ENCODE measurements at places on chromosomes 5 and 9. TPM values are rescaled to one million over a fixed set of nuclear protein-coding genes. Genes with fewer than 3 reads are reported as not detected.

DNA sequence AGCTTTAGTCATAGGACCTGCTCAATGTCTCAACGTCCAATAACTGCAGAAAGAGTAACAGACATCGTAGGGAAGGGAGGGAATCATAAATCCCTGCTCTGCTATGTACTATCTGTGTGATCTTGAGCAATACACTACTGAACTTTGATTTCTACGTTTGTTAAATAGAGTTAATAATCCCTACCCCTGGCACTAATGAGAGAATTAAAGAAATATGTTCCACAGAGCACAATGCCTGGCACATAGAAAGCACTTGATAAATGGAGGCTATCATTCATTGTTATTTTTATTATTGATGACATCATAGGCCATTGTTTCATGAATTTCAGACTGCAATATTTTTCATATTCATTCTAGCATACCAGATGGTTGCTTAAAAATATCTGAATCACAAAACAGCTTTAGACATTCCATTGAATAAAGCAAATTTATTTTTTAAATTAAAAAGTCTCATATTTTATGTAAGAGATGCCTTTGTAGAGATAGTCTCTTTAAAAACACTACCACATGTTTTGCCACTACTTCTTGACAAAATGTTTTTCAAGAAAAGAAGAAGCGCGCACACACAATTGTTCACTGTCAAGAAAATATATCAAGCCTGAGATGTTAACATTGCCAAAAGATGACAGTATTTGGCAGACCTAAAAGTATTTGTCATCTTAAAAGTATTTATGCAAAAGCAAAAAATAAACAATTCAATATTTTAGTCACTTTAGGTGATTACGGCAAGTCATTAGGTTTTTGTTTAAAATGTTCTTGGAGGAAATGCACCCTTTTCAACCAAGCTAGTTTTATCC, 108.5 kb downstream of the EBF1 start:
- DNase-seq, result no peak

GRCh38 chr5:107388141-107388861, 282.4 kb downstream of the EFNA5 start:
- DNase-seq, result no peak

DNA sequence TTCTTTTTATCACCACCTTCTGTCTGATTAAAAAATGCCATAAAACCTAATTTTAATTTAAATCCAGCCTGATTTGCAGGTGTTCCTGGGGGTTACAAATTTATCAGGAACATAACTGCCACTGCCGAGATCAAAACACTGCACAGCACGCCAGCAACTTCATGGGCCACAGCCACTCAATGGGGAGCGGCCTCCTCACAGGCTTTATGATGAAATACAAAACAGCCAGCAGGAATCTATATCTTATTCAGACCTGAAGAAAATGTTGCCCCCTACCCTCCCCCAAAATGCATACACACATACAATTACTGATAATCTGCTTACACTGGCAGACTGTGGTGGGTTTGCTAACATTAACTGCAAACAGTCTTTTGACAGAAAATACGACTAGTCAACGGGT, 151.7 kb upstream of the POU5F2 start:
- DNase-seq, result no peak

CFAP90 gene
- not detected for total RNA-seq

- no peak for DNase-seq
These were observed 10.0 kb upstream of the CLIC3 start for GRCh38 chr9:137006116-137007003.

DNA sequence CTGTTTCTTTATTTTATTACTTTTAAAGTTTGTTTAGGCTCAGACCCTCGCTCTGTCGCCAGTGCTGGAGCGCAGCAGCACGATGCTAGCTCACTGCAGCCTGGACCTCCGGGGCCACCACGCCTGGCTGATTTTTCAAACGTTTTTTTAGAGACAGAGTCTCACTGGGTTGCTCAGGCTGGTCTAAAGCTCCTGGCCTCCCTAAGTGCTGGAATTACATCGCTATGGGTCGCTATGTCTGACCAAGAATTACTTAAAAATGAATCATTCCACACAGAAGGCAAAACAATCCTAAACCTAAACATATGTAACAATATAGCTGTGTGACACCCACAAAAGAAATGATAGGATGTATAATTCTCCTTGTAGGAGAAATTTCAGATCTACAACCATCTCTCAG, 86.9 kb upstream of the SIMC1 start:
- no peak for DNase-seq

- DNase-seq, result peak; percentile 36
These were observed 185.9 kb downstream of the SEMA6A start for GRCh38 chr5:116388564-116389258.

DNA sequence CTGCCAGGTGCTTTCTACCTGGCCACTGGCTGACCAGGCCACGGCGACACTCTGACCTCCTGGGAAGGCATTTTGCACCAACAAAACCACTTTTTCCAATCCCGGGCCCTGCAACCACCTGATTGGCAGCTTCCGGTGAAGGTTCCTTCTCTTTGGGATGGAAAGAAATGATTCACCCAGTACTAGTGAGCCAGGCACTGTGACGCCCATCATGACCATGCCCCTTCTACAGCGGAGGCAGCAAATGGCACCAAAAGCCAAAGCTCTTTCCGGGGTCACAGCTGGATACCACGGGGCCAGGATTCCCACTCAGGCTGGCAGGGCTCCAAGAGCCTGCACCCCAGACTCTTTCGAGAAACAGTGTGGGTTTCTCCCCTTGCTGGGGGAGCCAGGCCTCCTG, 4.7 kb downstream of the NOTCH1 start:
- no peak for DNase-seq

GRCh38 chr5:82526540-82526939, 248.4 kb upstream of the RPS23 start:
- no peak for DNase-seq

DNA sequence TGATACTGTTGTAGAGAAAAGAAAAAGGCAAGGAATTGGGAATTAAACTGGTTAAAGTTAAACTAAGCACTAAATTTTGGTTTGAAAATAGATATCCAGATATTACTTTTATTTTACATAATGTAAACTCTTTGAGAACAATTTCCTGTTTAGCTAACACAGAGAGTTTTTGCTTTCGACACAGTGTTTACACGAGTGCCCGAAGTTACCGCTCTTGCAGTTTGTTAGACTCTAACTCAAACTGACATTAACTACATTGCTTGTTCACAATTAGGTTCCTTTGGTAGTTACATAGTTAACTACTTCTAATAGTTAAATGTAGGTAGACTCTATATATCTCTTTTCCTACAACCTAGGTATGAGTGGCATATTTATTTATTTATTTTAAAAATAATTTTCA, 117.1 kb upstream of the CHD1 start:
- DNase-seq, result no peak

GRCh38 chr5:135641734-135642487, 63.1 kb upstream of the CXCL14 start:
- DNase-seq, result no peak

DNA sequence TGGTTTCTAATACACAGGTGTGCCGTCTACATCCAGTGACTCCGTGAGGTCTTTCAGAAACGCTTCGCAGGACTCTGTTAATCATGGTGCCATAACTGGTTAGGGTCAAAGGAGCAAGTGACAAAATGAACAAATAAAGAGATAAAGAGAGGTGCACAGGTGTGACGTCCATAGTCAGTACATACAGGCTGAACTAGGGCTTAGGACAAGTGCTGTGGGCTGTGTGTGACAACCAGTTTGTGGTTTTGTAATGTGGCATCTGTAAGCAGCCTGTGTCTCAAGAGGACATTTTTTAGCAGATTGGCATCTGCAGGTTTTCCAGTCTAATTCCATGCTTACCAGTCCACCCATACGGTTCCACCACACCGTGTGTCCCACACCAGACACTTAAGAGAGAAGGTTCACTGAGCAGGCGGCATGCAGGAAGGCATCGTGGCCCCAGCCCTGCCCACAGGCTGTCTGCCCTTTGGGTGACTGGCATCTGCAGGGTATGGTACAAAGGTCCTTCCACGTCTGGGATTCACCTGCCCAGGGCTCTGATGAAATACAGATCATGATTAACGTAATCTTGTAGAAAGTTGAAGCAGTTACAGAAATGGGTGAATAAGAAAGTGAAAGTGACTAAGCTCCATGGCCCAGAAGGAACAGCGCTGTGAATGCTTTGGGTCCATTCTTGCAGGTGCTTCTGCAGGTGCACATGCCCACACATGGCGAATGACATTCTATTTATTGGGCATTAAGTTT, 26.9 kb downstream of the SRD5A1 start:
- DNase-seq, result no peak

GRCh38 chr5:7772141-7772540, 78.8 kb downstream of the CFAP90 start:
- no peak for DNase-seq

PLAC8L1 gene
- total RNA-seq, result 2.2 TPM

PCDHGB1 gene
- 9.6 TPM for total RNA-seq

- no peak for DNase-seq
These were observed 297.2 kb downstream of the DRD1 start for GRCh38 chr5:175146733-175147132.

TRPM3 gene
- 3.3 TPM for total RNA-seq

GRCh38 chr9:130601100-130601499, 21.7 kb downstream of the FUBP3 start:
- DNase-seq, result no peak

DNAJB5 gene
- 137 TPM for total RNA-seq

GRCh38 chr5:75622564-75622963, 11.3 kb downstream of the ANKDD1B start:
- DNase-seq, result no peak

ERCC8 gene
- total RNA-seq, result 17.6 TPM

LYRM7 gene
- 6.4 TPM for total RNA-seq

- DNase-seq, result peak; percentile 48
These were observed 454.4 kb upstream of the ACTBL2 start for GRCh38 chr5:57937025-57937424.

- DNase-seq, result no peak
These were observed 806.9 kb upstream of the CDH9 start for GRCh38 chr5:27845248-27845647.

- no peak for DNase-seq
These were observed 169.6 kb upstream of the ADRA1B start for GRCh38 chr5:159746707-159747106.

- no peak for DNase-seq
These were observed 256.3 kb downstream of the NNT start for GRCh38 chr5:43859309-43859708.

DNA sequence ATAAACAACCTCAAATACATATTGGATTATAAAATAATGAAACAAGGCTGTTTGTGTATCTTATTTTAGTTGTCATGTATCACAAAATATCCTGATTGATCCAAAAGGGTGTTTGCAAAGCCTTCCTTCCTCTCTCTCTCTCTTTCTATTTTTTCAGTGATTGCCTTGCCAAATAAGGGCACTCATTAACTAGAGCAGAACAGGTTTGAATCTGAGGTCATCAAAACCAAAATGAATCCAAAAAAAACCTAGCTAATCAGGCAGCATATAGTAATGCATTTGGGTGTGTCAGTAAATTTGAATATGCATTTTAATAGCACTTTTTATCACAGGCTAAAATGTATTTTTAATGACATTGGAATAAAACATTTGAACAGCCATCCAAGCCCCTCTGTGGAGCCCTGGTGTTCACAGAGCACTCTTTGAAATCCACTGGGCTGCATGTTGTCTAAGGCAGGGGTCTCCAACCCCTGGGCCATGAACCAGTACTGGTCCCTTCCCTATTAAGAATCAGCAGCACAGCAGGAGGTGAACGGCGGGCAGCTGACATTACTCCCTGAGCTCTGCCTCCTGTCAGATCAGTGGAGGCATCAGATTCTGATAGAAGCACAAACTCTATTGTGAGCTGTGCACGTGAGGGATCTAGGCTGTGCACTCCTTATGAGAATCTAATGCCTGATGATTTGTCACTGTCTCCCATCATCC, 171.8 kb upstream of the RAI14 start:
- DNase-seq, result no peak

CCL19 gene
- not detected for total RNA-seq

ECM2 gene
- 0.20 TPM for total RNA-seq

- DNase-seq, result no peak
These were observed 127.5 kb upstream of the PLCXD3 start for GRCh38 chr5:41637869-41638268.

- no peak for DNase-seq
These were observed 26.6 kb downstream of the DYNC2I2 start for GRCh38 chr9:128629852-128630545.

- no peak for DNase-seq
These were observed 299.6 kb upstream of the KLF4 start for GRCh38 chr9:107789001-107789700.

GRCh38 chr5:40452874-40453624, 226.7 kb upstream of the PTGER4 start:
- no peak for DNase-seq

DNA sequence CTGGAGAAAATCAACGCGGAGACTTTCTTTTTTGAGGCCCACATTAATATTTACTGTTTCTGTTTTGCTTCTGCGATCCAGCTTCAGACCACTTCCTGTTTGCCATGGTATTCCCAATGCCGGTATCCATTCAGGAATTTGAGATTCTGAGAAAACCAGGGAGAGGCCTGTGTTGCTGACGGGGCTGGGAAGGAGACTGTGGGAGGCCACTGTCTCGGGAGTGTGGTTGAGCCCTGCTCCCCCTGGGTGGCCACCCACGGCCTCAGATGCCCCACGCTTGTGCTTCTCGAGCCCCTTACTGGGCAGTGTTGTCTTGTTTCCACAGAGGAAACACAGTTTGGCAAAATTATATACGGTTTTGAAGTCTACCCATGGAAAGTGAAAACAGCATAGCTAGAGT, 403.6 kb upstream of the IRX2 start:
- DNase-seq, result no peak

JAK2 gene
- total RNA-seq, result 5.8 TPM

DNA sequence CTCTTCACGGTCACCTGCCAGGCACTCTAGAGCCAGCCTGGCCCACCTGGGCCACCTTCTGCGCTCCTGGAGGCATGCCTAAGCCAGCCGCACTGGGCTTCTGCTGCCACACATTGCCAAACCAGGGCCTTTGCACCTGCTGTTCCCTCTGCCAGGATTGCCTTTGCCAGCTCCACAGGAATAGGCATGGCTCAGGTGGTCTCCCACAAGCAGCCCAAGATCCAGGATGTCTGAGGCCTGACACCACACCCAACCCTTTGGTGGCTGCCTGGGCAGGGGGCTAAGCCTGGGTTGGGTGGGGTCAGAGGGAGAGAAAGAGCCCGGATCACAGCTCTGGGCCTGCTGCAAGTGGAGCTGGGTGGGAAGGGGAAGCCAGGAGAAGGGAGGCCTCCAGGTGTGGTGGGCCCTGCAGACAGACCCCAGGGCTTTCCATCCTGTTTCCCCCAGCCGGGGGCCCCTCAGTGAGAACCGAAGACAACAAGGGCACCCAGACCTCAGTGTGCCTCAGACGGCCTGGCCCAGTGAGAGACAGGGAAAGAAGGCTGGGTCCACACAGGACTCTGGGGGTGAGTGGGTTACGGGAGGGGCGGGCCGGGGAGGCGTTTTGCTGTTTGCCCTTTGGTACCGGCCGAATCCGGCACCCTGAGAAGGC, 672 bp upstream of the SUSD3 start:
- DNase-seq, result no peak

CBY3 gene
- not detected for total RNA-seq

DNA sequence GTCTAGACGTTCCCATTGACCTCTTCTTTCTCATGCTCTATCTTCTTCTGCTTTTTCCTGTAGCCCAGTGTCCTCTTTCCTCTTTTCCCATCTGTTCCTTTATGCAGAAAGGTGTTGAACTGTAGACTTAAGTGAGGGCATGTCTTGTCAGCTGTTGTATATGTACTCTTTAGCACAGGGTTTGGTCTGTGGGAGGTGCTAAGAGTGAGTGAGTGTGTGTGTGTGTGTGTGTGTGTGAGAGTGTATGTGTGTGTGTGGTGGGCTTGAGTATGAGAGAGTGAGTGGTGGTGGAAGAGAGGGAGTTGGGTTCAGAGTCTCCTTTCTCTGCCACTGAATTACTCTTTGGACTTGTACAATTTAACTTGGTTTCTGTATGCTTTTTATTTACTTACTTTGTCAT, 10.3 kb upstream of the ROPN1L start:
- no peak for DNase-seq

SPATA31C1 gene
- not detected for total RNA-seq
